ENCODE measurements at places on chromosomes 2 and 18.
A peak's percentile ranks its signal among the peaks of the same experiment; 100 is the strongest.

DNA sequence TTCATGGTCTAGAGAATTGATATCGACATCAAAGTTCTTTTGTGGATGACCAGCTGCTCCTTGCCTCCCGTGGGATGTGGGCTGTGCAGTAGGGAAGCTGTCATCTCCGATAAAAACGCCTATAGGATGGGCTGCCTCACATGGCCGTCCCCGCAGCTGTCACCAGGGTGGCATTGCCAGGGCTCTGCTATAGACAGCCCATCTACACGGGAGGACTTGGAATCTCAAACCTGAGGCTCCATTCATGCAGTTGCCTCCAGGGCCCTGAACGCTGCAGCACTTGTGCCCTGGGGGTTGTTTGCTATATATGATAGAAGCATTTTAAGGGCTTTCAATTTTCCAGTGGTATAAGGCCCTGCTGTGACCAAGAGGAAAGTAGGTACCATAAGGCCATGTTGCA lies 183.1 kb downstream of the MYCN start:
- no peak for DNase-seq

DNA sequence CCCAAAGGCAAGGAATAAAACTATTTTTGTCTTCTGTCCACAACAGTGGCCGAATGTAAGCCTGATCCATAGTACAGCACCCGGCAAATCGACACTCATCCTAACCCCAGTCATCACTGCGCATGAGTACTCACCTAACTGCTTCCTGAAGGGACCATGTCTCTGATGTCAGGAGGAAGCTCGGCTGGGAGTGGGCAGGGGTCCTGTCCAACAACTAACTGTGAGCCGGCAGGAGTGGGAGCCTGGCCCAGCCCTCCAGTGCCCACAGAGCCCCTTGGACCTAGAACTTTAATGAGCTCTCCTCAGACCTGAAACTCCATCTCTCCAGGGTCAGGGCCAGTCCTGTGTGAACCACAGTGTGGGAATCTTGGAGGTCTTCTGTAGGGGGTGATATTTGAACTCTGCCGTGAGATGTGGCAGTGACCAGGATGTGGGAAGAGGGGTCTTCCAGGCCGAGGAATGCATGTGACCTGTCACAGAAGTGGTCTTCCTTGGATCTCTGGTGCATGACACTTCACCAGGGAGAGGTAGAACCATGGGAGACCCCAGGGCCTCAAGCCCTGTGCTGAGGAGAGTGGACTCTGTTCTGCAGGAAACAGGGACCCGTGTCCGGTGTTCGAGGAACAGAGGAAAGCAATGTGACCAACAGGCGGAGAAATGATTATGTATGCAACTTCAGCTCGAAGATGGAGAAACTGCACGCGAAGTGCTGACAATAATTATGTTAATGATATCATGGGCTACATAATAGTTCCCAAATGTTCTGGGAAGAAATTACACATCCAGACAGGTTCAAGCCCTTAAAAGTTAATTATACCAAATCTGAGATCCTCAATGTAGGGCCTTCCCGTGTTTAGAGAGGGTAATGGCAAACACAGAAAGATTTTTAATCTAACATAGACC lies 240.1 kb upstream of the HDAC4 start:
- DNase-seq = no peak

- DNase-seq = no peak
Measured at GRCh38 chr18:2172881-2173280, 398.4 kb downstream of the METTL4 start.

DNA sequence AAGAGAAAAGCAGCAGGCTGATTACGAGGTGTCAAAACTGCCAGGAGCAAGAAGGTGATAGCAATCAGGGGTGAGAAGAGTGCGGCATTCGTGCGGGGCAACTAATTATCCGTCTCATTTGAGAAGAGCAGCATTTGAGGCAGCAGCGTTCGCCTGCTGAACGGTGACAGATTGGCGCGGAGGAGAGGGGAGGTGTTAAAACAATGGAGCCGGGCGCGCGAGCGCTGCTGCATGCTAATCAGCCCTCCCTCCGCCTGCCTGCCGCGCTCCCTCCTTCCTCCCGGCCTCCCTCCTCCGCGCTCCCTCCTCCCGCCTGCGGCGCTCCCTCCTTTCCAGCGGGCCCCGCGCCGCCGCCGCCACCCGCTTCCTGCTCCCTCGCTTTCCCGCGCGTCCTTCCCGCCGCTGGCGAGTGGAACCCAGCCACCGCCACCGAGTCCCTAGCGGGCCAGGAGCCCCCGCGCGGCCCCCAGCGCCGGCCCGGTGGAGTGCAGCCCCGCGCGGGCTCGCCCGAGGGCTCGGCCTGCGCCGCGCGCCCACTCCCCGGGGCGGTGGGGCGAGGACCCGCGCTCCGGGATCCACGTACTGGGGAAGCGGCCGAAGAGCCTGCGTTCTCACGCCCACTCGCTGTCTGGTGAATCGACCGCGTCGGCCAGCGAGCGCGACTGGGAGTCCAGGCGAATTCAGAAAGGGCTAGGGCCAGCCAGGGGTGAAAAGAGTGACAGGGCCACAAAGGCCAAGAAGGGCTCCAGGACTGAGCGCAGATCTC lies 69.5 kb upstream of the PSMD14 start:
- peak; percentile 63 for DNase-seq

- DNase-seq = no peak
Measured at GRCh38 chr2:64924170-64924934, 64.8 kb upstream of the SLC1A4 start.
